ENCODE measurements at places on chromosomes 4 and X.

- DNase-seq, result no peak
These were observed 455.5 kb upstream of the FAM241A start for GRCh38 chr4:111689731-111690130.

DNA sequence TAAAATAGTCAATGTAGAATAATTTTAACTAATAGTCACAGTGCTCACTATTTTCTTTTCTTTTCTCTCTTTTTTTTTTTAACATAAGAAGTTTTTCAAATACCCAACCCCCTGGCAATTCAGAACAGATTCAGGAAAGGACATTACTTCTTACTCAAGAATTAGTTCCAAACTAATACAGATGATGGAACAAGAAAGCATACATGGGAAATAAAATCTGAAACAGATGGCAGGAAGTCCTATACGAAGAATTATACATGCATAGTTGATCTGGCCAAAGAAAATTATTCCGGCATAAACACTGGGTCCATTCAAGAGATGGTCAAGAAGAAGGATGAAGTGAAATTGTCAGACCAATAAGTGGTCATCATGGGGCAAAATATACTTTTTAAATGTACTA is 614.4 kb upstream of the INTU start:
- DNase-seq, result no peak

GRCh38 chr4:171644430-171645057 is 168.7 kb upstream of the GALNTL6 start:
- peak; percentile 20 for DNase-seq

DNA sequence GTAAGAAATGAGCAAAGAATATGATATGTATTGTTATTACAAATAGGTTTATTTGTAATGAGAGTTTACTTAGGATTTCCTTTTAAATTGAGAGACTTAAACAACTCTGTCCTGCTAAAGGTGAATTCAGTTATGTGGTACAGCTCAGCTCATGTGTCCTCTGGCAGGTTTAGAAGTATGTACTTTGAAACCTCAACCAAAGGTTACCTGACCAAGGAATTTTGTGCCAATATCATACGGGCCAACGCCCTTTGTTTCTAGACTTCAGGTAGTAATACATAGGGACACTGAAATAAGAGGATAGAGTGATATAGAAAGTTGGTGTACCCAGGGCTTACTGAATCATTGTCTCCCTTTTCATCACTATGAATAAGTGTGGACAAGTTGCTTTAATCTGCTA is 25.7 kb downstream of the SLAIN2 start:
- DNase-seq, result no peak

DNA sequence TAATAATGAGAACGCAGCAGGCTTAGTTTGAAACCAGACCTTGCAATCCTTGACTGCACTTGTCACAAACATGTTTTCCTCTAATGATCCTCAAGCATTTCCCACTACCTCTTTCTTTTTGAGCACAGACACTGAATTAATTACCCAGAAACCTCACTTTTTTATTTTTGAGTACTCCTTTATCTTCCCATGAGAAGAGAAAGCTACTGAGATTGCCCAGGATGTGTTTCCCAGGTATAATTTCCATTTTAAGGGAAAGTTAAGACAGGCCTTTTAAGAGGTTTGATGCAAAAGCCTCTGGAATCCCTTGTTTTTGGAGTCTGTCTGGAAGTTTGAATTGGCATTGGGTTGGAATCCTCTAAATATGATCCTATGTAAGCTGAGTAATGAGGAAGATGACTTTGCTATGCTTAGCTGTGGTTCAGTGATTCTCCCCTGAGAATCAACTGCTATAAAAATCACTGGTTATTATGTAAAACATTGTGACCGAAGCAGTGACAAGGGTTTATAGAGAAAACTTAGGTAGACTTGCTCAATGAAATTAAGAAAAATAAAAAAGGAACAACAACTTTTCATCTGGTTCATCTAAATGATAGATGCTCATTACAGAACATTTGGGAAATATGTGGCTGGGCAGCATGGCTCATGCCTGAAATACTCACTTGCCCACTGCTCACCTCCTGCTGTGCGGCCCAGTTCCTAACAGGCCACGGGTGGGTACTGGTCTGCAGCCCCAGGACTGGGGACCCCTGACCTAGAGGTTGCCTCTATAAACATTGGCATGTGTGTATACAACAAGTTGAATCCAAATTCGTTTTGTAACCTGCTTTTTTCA is 10.8 kb upstream of the RHOH start:
- DNase-seq, result no peak

DNA sequence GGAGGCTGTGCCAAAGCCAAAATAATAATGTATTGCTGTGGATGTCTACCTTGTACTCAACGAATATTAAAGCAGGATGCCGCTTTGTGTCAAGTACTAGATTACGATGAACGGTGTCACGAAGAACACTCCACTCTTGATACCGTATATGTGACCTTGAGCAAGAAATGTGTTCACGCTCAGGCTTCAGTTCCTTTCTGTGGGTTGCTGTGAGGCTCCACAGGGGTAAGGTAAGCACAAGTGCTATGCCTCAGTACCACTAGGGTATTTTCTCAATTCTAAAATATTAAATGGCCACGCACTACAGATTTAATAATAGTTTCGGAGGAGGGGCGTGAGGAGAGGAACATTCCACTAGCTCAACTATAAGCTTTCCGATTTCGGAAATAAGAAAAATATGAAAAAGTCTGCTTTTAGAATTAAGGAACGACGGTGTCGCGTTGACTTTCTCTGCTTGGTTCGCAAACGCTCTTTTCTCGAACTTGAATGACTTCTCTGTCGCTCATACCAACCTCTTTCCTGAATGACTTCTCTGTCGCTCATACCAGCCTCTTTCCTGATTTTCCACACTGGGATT is 607 bp upstream of the SCOC start:
- DNase-seq, result peak; percentile 28

- no peak for DNase-seq
These were observed 661 bp downstream of the S100P start for GRCh38 chr4:6694177-6694901.

GRCh38 chr4:22787753-22788375 is 95.1 kb downstream of the GBA3 start:
- no peak for DNase-seq

GRCh38 chrX:149541521-149542047 is 772 bp downstream of the EOLA1 start:
- DNase-seq, result no peak

All from Ammon's horn (tissue), 1 donor.